Suppressor macrophage (primary cell): ENCODE measurements at places on chromosomes 1 and 21.

DNA sequence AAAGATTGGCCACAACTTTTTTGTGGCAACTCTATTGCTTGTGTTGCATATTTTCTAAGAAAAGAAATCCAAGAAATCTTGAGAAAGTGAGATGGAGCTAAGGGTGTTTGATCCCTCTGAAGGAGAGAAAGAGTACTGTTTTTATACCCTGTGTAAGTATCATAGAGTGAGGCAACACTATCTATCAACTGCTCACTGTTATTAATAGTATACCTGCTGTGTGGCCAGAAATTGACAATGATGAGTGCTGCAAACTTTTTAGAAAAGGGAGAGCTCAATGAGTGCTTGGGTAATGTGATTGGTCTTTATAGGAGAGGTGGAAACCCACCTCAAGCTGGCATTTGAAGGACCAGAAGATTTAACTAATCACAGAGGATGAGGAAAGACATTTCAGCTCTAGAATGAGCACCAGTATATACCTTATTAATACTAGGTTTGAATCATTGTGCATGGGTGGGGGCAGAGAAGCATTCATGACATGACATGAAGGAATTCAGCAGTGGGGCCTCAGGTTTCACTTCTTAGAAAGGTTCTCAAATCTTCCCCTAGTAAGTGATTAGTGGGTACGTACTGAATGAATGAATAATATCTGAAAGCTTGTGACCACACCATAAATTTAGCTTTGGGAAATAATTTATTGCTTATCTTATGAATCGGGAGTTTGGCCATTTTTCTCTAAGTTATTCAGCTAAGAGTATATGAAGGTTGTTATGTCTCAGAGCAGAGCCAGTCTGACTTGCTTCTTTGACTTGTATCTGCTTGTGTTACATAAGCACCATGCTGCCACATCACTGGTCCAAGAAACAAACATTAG is 169.2 kb upstream of the SGIP1 start:
- no peak for DNase-seq

- DNase-seq = no peak
Observed at GRCh38 chr1:198174297-198174696, 17.5 kb downstream of the NEK7 start.

- no peak for DNase-seq
Observed at GRCh38 chr1:170415710-170416372, 116.1 kb upstream of the GORAB start.

GRCh38 chr1:1298861-1299685 is 8.7 kb downstream of the ACAP3 start:
- DNase-seq = no peak

DNA sequence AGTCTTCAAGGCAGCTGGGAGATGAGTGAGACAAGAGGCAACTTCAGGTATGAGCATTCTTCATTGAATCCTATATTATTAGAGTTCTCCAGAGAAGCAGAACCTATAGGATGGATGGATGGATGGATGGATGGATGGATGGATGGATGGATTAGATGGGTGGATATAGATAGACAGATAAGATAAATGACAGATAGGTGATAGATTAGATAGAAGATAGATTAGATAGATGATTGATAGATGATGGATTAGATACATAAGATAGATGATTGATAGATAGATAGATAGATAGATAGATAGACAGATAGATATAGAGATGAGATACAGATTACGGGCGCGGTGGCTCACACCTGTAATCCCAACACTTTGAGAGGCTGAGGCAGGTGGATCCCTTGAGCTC is 43.2 kb upstream of the SPOCD1 start:
- no peak for DNase-seq

- DNase-seq = no peak
Observed at GRCh38 chr1:36433102-36433501, 17.1 kb downstream of the OSCP1 start.

DNA sequence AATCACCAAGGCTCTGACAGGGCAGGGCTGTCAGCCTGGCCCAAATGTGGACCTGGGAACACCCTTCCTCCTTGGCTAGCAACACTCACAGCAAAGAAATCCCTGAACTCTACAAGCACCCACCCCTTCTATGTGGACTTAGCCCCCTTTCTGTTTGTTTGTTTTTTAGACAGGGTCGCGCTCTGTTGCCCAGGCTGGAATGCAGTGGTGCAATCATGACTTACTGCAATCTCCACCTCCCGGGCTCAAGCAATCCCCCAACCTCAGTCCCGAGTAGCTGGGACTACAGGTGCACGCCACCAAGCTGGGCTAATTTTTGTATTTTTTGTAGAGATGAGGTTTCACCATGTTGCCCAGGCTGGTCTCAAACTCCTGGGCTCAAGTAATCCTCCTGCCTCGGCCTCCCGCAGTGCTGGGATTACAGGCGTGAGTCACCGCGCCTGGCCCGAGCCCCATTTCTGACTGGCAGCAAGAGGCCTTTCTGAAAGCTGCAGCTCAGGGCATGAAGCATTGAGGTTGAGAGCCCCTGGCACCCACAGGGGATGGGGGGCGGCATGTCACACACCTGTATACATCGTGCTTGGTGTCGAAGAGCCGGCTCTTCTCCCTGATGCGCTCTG is 16.2 kb downstream of the RIPK4 start:
- DNase-seq = no peak

DNA sequence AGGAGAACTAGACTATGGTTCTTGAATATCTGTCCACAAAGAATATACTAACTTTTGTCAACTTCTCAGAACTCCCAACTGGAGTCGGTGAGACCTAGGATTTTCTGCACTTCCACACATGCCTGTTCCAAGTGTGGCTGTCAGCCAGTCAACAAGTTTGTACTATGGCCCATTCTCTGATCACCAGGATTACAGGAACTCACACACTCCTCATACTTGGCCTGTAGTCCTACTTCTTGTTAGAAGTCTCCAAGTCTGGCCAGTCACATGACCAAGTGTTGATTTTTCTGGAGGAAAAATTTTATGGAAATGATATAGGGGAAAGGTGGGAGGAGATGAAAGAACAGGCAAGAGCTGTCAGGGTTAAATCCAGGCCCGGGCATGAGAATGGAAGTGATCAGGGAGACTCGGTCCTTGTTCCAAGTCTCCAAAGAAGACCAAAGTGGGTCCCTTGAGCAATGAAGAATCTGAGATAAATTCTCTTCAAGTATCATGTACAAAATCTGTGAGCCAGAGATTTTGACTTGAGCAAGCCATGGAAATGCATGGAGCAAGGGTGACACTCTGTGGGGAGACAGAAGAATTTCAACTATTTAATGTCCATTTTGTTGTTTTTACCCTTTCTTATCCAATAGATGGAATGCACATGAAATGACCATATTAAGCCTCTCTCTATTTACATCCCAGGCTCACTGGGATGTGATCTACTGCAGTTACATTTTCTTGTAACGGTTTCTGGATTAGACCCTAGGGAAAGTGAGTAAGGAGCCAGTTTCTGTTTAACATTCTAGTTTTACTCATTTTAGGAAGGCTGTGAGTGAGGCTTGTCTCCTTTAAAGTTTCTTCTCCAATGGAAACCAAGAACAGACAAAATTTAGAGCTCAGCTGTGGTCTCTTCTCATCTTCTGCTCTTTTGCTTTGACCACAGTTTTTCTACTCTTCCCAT is 320.9 kb downstream of the ASTN1 start:
- no peak for DNase-seq

DNA sequence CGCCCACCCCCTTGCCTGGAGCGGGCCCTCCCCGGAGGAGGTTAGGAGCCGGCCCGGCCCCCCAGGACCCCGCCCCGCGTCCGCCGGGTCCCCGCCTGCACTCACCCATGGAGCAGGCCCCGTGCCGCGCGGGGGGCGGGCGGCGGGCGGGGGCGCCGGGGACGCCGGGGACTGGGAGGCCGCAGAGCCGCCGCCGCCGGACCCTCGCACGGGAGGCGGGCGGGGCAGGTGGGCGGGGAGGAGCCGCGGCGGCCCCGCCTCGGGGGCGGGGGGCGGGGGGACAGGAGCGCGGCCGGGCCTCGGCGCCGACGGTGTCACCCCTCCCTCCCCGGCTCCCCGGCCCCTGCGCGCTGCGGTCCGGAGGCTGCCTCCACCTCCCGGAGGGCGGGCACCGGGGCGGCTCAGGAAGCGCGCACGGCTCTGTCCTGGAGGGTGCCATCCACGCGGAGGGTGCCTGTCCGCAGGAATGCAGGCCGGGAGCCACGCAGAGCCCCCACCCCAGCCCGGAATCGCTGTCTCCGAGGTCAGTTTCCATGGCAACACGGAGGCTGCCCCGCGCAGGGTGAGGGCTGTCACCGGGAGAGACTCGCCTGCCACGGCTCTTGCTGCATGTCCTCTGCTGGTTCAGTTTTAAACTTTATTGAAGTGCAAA is 5.9 kb upstream of the PLEKHG5 start:
- no peak for DNase-seq

DNA sequence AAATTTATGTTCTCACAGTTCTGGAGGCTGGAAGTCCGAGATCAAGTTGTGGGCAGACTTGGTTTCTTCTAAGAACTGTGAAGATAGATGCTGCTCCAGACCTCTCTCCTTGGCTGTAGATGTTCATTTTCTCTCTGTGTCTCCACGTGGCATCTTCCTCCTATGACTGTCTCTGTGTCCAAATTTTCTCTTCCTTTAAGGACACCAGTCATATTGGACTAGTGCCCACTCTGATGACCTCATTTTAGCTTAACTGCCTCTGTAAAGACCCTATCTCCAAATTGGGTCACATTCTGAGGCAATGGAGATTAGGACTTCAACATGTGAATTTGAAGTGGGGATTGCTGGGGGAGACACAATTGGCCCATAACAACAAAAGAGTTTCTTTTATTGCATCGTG is 125.3 kb upstream of the ETS2 start:
- DNase-seq = no peak

DNA sequence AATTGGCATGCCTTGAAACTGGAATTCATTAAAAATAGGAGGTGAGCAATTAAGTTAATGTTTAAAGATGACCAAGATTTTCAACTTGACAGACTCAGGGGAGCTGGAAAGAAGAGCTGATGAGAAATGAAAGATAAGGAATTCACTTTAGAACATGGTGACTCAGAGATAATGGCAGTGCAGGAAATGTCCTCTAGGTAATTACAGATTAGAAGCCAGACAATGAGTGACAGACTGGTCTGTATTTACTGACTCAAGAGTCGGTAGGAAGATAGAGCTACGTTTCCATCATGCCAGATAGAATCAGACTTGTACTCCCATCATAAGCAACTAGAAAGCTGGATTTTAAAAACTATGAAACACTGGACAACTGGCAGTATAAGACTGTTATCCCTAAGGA is 151.6 kb downstream of the AJAP1 start:
- DNase-seq = no peak

DNA sequence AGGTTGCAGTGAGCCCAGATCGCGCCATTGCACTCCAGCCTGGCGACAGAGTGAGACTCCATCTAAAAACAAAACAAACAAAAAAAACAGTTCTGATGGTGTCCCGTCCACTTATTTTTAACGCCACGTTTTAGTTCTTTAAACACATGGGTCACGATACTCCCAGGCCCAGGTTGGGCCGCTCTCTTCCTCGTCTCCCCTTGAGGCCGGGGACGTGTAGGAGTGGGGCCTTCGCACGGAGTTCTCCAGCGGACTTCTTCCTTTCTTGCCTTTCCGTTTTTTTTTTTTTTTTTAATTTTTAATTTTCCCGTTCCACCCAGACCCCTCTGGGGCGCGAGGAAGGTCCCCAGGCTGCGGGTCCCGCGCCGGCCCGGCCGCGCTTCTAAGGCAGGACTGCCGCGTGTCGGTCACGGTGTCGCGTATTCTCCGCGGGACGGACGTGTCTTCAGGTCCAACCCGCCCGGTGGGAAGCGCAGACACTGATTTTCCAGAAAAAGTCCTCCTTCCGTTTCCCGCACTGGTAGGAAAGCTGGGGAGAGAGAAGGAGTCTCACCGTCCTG is 47.5 kb upstream of the SLC19A1 start:
- no peak for DNase-seq

DNA sequence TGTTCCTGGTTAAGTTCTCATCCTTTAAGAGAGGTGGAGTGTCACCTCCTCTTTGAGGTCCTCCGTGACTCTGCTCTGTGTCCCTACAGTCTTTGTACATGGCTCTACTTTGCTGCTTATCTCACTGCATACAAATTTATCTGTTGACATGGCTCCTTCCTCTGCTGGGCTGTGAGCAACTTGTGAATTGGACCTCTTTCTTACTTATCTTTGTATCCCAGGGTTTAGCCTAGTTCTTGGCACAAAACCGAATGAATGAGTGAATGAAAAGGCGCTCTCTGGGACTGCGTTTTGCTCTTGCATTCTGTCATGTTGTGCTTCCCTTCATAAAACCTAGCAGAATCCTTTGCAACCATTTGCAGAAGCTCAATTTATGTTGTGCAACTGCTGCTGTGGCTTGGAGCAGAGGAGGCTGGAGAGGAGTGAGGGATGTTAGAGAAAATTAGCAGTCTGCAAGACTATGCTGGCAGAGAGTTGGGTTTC is 12.4 kb downstream of the SLC26A9 start:
- DNase-seq = peak; percentile 87

DNA sequence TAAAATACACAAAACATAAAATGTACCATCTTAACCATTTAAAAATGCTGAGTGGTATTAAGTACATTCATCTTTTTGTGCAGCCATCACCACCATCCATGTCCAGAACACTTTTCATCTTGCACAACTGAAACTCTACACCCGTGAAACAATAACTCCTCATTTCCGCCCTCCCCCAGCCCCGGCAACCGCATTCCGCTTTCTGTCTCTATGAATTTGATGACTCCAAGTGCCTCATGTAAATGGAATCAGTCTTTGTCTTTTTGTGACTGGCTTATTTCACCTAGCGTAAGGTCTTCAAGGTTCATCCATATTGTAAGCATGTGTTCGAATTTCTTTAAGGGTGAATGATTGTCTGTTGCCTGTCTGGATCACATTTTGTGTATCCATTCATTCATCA is 37.2 kb downstream of the SCCPDH start:
- DNase-seq = no peak

GRCh38 chr1:210291081-210291764 is 37.5 kb upstream of the HHAT start:
- no peak for DNase-seq

DNA sequence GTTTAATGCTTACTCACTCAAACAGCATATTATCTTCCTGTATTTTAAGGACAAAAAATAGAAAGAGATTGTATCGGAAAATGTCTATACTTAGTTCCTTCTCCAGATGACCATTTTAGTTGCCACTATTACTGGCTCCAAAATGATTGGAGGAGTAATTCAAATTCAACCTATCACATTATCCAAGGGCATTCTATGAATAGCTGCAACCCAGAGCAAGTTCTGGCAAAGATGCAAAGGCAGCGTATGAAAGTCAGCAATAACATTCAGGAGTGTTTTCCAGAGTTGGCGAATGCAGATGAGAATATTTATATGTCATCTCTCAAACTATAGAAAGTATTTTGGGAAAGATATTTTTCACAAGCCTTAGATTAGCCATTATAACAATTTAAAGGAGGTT is 389.8 kb upstream of the ADGRL2 start:
- DNase-seq = no peak

DNA sequence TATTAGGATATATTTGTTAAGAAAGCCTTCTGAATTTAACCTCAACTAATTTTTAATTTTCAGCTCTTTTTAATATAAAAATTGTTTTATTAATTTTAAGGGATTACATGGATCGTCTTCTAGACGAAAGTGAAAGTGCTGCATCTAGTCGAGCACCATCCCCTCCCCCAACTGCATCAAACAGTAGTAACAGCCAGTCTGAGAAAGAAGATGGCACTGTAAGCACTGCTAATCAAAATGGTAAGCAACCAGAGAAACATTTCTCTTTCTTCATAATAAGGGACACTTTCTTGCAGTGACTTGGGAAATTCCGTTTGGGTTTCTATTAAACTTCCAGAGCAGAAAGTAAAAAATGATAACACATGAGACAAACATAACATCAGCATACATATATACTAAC is 56.9 kb downstream of the MIER1 start:
- peak; percentile 19 for DNase-seq

GRCh38 chr1:27380224-27380623 is 2.9 kb downstream of the CD164L2 start:
- peak; percentile 47 for DNase-seq
